ENCODE measurements at places on chromosomes 5 and 9. TPM values are rescaled to one million over a fixed set of nuclear protein-coding genes. Genes with fewer than 3 reads are reported as not detected.

- DNase-seq: no peak
- no peak overlapping the region for H3K4me3 ChIP-seq
- no peak overlapping the region for H3K27ac ChIP-seq
Observed at GRCh38 chr5:6850106-6850432, 136.8 kb downstream of the TENT4A start.

DNA sequence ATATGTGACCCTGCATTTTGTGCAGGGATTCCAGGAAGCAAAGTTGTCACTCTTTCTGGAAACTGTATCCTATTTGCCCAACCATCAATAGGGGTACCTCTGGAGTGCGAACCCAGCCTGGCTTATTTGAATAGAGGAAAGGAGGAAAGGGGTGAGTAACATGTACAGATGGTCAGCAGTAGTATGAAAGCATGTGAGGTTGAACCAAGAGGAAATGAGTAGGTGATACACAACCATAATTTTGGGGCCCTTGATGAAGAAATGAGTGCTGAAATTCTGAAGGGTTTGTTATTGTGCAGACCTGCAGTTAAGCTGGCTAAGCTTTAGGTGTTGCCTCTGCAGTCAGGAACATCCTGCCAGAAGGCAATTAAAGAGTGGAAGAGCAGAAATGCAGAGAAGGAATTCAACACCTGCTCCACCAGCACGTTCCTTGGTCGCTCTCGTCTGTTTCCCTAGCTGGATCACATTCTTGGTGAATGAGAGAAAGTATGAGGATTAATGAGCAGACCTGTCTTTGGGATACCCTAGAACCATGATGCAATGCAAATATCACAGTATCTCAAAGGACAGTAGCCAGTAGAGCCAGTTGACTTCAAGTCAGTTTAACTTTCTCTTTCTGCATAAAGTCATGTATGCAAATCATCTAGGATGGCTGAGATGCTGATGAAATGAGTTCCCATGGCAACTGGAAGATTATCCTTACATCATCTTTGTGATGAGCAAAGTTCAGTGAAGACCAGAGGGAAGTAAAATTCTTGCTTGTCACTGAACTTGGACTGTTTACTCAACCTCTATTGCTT is 13.2 kb upstream of the IL12B start:
- DNase-seq: no peak
- H3K36me3 ChIP-seq: peaks cover 3% of the 10 kb centered on the region
- H3K4me1 ChIP-seq: peaks cover 5% of the 10 kb centered on the region
- H3K27ac ChIP-seq: no peak overlapping the region
- H3K4me3 ChIP-seq: no peak overlapping the region
- peaks cover 21% of the 10 kb centered on the region for H3K27me3 ChIP-seq

The SUB1 gene
- total RNA-seq: 176 TPM

The IL33 gene
- 13.3 TPM for total RNA-seq

GRCh38 chr5:111066261-111066938 is 5.1 kb upstream of the TSLP start:
- H3K4me3 ChIP-seq: no peak overlapping the region
- H3K36me3 ChIP-seq: no peaks in the 10 kb centered on the region
- DNase-seq: no peak
- H3K27ac ChIP-seq: no peak overlapping the region
